T-helper 17 cell (primary cell): ENCODE measurements at places on chromosomes 7 and 10. TPM values are rescaled to one million over a fixed set of nuclear protein-coding genes. Genes with fewer than 3 reads are reported as not detected.

DNA sequence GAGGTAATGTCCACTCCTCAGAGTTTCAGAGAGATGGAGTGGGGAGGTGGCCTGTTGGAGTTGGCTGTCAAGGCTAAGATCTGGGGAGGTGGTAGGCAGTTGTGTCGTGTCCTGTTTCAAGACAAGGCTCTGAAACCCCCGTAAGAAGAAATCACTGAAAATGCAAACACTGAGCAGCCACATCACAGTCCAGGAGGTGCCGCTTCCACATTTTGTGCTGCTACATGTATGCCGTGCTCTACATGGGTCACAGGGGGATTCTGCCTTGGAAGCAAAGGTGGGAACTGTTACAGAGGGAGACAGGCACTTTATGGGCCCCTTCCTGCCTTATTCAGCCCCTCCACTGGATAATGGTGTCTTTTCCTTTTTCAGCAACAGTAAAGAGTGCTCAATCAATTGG, 11.9 kb downstream of the WDR91 start:
- no peak for DNase-seq

CD36 gene
- total RNA-seq, result 8.7 TPM

GRCh38 chr10:88886557-88886956, 6.5 kb downstream of the STAMBPL1 start:
- DNase-seq, result no peak

MCM10 gene
- total RNA-seq, result 0.34 TPM

- no peak for DNase-seq
These were observed 163.7 kb downstream of the SRPK2 start for GRCh38 chr7:105224884-105225651.

DNA sequence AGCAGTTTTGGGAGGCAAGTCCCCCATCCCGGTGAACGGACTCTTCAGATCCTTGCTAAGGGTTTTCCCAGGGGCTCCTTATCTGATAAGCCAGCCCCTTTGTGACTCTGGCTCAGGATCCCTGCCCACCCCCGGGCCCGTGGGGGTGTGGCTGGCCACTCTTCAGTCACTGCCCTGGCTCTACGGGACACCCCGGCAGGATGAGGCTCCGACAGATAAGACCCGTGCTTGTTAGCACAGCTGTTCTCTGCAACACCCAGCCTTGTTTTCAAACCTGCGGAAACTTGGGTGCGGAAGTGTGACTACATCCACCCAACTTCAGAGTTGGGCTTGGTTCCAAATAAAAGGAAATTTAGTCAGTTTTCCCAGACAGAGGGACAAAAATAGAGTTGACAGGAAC, 66.7 kb upstream of the PODXL start:
- DNase-seq, result no peak

DNA sequence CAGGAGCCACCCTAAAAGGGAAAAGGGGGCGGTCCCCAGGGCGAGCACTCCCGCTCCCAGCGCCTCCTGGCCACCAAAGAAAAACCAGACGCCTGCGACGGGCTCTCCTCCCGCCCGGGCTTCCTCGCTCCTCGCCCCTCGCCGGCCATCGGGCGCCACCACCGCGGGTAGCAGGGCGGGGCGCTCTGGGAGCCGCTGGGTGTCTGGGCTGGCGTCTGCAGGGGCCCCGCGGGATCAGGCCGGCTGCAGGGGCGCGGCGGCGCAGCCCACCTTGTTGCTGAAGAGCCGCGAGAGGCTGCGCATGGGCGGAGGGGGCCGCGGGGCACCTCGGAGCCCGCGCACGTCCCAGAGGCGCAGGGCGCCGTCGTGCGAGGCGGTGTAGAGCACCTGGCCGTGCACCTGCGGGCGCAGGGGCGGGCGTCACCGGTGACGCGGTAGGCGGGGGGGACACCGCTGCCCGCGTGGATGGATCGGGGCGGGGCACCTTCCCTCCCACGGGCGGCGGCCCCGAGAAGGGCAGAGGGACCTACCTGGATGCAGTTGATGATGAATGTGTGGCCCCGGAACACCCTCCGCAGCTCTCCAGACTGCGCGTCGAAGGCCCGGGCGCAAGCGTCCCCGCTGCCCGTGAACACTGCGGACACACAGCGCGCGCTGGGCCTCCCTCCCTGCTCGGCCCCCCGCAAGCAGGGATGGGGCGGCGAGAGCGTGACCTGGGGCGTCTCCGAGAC, 28.3 kb downstream of the WDR86 start:
- DNase-seq, result peak; percentile 64

DNA sequence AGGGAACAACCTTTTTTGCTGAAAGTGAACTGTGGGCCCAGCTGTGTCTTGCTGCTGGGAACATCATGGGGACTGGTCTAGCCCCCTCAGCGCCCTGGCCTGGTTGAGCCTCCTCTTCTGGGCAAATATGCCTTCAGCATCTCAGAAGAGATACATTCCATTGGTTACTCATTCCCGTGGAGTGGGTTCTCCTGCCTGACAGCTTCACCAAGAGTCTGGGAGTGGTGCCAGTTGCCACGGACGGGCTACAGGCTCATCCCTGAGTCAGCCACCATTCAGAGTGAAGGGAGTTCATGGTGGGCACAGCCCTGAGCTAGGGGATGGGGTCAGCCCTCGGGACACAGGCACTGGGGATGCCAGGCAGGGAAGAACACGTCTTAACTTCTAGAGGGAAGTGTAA, 81.9 kb downstream of the RAMP3 start:
- no peak for DNase-seq

GRCh38 chr7:138980563-138981291, 462 bp downstream of the KIAA1549 start:
- DNase-seq, result no peak

- no peak for DNase-seq
These were observed 17.8 kb downstream of the SCD start for GRCh38 chr10:100364735-100365391.

GRCh38 chr10:76915316-76915715, 722.3 kb downstream of the KCNMA1 start:
- DNase-seq, result no peak

- DNase-seq, result no peak
These were observed 4.9 kb upstream of the PPIF start for GRCh38 chr10:79342295-79342761.

CPN1 gene
- not detected for total RNA-seq

ZNF775 gene
- 1.4 TPM for total RNA-seq
